ENCODE measurements at places on chromosomes 2 and 18.

DNA sequence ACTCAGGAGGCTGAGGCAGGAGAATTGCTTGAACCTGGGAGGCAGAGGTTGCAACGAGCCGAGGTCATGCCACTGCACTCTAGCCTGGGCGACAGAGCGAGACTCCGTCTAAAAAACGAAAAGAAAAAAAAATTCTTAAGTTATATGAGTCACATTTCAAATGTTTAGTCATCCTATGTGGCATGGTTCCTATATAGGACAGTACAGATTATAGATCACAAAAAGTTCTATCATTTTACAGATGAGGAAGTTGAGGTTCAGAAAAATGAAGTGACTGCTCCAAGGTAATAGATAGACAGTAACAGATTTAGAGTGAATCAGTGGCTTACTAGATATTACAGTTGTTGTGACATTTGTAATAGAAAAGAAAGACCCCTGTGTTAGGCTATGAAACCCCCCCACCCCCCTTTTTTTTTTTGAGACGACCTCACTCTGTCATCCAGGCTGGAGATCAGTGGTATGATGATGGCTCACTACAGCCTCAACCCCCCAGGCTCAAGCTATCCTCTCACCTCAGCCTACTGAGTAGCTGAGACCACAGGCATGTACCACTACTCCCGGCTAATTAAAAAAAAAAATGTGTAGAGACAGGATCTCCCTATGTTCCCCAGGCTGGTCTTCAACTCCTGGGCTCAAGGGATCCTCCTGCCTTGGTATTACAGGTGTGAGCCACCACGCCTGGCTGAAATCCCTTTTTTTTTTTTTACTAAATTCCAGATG, 22.7 kb downstream of the PTPN4 start:
- DNase-seq = no peak

- no peak for DNase-seq
Measured at GRCh38 chr2:179106676-179107428, 56.9 kb upstream of the CCDC141 start.

- peak; percentile 13 for DNase-seq
Measured at GRCh38 chr2:12317814-12318426, 398.8 kb upstream of the TRIB2 start.

- no peak for DNase-seq
Measured at GRCh38 chr2:3265981-3266924, 111.4 kb downstream of the EIPR1 start.

DNA sequence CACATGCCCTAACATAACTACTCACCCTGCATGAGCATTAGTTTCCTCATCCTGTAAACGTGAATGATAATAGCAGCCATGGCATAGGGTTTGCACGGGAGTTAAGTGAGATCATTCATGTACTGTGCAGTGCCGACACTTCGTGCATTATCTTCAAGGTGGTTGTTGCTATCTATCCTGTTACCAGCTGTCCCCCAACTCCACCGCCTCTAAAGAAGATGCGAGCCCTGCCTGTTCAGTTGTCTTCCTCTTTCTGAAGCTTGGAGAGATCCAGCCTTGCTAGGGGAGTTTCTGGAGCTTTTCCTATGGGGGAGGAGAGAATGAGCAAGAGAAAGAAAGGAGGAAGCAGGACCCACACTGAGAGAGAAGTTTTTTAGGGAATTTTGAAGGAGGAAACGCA, 34.4 kb downstream of the YPEL5 start:
- DNase-seq = no peak

- no peak for DNase-seq
Measured at GRCh38 chr2:148674063-148675020, 29.8 kb downstream of the EPC2 start.

- no peak for DNase-seq
Measured at GRCh38 chr2:22043784-22044183, 920.0 kb downstream of the TDRD15 start.

DNA sequence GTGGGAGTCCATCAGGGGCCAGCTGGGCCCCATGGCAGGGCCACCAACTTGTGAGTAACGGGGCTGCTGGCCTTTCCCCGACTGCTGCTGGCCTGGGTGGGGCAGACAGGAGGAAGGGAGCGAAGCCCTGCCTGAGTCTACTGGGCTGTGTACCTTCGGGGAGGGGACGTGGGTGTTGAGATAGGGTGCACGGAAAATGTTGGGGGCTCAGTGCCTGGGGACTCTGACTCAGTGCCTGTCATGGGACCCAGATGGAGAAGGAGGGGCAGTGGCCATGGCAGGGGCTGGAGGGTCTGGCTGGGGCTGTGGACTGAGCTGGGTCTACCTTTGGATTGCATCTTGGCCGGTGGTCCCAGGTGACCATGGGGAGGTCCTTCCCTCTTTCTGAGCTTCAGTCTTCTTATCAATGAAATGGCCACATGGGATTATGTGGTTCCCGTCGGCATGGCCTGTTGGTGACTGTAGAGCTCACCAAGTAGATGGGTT, 4.0 kb downstream of the SLC4A3 start:
- DNase-seq = no peak

- no peak for DNase-seq
Measured at GRCh38 chr2:174597345-174598047, at the start of gene WIPF1. WIPF1 (minus strand) TSS chr2:174597804; CDS start chr2:174585573, 12,231 bp downstream.

DNA sequence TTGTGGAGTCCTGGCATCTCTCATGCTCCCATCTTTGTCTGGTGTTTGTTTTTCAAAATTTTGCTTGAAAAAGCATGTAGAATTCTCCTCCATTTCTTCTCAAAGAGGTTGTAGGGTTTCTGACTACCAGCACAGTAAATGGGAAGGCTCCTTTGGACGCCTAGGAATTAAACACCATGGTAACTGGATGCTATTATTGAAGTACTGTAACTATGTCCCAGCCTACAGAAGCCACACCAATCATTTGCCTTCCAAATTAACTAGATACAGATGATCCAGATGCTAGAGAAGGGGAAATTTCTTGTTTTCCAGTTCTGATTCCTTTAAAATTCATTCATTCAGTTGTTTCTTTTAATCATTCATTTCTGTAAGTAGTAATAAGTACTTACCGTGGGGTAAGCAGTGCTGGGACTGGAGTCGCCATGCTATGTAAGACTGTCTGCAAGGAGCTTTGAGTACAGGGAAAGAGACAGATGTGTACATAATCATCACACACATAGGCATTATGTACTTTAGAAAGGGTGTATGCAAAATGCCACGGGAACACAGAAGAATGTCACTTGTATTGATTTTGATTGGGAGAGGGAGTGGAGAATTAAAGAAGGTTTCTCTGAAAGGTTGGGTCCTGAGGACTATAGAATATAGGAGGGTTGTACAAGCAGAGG, 49.6 kb downstream of the KIF5C start:
- DNase-seq = no peak

DNA sequence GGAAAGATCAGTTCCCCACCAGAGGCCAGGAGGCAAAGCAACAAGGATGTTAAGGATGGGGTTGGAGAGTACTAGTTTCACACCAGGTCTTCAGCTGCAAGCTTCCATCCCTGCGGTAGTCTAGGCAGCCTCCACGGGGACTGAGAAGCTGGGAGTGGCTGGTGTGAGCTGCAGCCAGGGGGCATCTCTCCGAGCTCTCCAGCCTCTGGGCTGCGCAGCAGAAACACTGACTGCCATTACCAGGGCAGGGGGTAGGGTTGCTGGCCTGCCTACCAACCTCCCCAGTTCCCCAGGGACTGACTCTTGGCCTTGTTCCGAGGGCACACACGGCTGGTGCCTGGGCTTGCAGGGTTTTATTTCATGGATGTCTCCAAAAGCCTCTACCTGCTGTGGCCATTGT, 15.9 kb downstream of the GATA6 start:
- DNase-seq = no peak

DNA sequence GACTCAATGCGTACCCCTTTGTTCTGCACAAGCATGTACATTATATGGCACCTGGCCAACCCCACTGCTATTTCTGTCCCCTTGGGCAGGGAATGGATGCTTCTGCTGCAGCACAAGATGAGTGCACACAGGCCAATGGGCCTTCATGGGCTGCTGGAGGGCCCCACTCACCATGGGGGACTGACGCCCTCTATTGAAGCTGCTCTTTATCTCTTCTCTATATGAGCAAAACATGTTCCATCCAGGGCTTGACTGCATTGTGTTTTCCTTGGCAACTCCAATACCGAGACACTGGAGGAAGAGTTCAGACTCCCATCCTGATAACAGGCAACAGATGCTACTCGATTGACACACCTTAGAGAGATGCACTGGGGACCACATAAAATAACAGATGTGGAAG, 251.6 kb upstream of the NCKAP5 start:
- no peak for DNase-seq

DNA sequence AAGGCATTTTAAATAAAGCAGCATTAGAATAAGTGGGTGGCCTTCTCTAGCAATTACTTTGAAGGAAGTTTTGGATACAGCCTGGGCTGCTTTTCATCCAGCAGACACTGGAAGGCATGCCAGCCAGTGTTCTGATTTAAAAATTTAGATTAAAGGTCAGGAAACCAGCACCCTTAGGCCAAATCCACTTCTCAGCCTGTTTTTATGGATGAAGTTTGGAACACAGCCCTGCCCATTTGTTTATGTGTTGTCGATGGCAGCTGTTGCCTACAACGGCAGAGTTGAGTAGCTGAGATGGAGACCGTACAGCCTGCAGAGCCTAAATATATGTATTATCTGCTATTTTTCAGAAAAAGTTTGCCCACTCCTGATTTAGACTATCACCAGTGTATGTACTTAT, 313.6 kb upstream of the ACVR2A start:
- no peak for DNase-seq

GRCh38 chr18:5430131-5430530, 113.7 kb downstream of the EPB41L3 start:
- no peak for DNase-seq

DNA sequence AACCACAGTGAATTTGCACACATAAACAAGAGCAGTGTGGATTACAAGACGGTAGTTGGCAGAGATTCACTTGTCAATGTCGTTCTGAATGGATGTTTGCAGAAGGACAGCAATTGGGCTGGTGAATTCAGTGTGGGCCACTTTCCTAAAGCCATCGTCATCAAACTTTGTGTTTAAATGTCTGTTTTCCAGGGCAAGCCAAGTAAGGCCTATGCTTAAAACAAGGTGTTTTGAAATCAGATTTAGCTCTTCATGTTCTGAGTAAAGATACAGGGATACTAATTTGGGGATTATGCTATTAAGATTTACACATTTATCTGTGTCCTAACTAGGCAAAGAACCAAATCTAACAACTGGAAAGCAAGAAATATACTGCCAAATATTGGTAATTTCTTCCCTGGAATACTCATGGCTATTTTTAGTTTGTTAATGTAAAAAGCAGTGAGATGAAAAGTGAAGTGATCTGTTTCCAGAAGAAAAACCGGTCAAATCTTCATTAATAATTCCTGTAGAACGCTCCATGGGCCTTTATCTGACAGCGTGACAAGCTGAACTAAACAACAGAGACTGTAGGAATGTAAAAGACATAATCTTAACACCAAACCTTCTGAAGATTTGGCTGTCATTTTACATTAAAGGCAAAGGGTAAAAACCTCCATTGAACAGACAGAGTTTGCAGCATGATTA, 175.7 kb downstream of the ICOS start:
- DNase-seq = no peak

DNA sequence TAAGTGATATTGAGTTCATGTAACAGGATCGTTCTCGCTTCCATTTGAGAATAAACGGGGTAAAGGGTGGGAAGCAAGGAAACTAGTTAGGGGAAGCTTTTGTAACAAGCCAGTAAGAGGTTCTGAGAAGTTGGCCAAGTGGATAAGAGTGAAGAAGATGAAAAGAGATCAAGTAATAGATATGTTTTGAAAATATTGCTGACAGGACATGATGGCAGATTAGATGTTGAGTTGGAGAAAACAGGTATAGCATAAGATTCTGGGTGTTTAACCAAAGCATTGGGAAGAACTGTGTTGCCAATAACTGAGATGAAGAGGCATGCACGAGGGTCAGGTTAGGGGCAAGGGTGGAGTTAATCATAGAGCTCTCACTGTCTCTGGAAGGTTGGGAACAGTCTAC, 330.0 kb upstream of the LRRTM1 start:
- no peak for DNase-seq

GRCh38 chr2:27118525-27119329, at the start of gene CGREF1:
CGREF1 (minus strand) TSS chr2:27119128; CDS start chr2:27104366, 14,762 bp downstream.
- DNase-seq = no peak

DNA sequence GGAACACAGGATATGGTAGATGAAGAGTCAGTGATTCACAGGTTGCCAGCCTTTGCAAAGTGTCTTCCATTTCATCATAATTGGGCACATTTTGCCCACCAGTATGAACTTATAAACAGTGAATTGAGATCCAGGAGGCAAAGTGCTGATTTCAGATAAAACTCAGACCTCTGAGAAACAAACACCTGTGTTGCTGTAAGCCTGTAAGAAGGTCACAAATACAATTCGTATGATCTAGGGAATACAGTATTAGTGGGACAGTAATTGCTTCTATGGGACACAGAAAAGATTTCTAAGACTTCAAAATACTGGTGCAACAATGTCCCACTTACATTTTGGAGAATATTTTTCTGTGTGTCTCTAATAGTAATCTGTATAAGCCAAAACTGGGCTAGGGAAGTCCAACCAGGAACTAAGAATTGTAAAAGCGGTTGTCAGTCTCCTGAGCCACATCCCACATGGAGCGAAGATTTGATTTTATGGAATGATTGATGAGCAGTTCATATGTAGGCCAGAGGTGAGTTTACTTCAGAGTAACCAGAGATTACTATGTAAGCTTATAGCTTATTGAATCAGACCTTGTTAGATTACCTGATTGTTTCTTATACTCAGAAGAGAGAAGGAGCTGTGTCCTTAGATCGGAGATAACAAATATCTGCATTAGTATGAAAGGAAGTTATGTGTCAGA, 728.4 kb downstream of the LRRTM4 start:
- DNase-seq = no peak

DNA sequence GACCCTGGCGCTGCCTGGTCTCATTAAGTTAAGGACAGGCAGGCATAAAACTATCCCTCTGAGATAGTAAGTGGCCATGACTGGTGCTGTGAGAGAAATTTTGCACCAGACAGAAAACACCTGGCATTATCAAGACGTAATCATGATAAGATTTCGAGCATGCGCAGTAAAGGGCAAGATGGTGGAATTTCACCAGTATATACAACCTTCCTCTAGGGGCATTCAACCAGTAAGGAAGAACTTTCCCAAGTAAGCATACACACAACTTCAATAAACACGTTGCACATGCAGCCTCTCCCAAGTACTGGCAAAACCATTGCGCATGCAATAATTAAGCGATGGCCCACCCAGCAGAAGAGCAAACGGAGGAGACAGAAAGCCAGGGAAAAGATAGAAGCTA, 1376.4 kb upstream of the CRIM1 start:
- DNase-seq = peak; percentile 8

GRCh38 chr2:19351899-19352697, 6.3 kb downstream of the OSR1 start:
- no peak for DNase-seq

All from left kidney (tissue), 8 donors.